Osteoblast (primary cell): ENCODE measurements at places on chromosomes 2 and 18. TPM values are rescaled to one million over a fixed set of nuclear protein-coding genes. Genes with fewer than 3 reads are reported as not detected.

GRCh38 chr2:174465327-174465726, 21.5 kb downstream of the GPR155 start:
- no peak for DNase-seq

The MALL gene
- 4.4 and 5.1 TPM in 2 replicates for total RNA-seq

DNA sequence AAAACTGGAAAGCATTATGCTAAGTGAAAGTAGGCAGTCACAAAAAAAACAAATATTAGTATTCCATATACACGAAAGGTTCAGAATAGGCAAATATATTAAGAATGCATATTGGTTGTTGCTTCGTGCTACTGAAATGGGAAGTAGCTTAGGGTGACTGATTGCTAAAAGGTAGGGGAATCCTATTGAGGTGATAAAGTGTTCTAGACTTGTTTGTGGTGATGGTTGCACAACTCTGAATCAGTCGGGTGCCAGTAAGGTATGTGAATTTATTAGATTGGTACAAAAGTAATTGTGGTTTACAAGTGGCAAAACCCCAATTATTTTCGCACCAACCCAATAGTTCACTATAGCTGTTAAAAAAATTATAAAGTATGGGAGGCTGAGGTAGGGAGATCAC, 20.7 kb downstream of the USP34 start:
- no peak for DNase-seq

DNA sequence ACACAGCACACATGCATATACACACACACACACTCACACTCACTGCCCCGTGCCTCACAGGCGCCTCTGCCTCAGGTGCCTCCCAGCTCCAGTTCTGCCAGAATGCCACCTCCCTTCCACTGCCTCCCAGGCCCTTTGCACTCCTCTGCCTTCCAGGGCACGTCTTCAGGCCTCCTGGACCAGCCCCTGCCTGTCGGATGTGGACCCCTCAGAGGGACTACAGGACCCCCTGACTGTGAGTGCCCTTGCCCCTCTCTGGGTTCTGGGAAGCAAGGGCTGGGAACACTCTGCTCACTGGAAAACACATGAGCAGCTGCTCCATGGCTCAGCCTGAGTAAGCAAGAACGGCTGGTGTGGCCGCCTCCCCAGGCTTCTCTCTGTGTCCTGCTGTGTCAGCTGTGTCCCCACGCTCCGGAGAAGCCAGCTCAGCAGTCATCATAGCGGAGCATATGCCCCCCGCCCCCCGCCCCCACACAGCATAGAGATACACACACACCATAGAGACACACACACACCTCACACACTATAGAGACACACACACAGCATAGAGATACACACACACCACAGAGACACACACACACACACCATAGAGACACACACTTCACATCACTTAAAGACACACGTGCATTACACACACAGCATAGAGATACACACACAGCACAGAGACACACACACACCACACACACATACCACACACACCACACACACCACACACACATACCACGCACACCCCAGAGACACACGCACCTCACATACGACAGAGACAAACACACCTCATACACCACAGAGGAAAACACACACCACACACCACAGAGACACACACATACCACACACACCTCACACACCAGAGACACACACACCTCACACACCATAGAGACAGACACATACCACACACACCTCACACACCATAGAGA, 271.3 kb downstream of the CYRIA start:
- no peak for DNase-seq

The GALNT14 gene
- total RNA-seq, result not detected in 2 replicates

- DNase-seq, result peak; percentile 86
Measured at GRCh38 chr18:62522178-62522503, 684 bp upstream of the ZCCHC2 start.

DNA sequence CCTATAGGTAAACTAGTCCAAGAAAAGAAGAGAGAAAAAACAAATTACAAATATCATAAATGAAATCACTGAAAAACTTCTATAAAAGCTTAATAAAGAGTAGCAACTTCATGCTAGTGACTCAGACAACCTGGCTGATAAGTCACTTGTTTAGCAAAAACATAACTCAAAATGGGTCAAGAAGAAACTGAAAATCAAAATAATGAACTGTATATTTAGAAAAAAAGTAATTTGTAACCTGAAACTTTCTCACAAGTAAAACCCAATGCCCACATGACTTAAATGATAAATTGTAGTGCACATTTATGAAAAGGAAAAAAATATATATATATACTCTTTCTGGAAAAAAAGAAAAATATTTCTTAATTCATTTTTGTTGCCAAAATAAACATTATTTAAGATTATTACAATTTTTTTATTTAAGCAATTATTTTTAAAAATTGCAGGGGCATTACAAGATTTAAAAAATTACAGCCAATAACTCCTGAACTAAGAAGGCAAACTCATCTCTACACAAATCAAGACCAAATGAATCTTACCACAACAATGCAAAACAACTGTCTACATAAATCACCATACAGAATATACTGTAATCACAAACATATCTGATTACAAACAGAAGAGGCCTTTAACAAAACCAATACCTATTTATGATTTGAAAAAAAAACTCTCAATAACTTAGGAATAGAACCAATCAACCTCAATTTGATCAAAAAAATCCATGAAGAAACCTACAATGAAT, 406.3 kb downstream of the CDH7 start:
- DNase-seq, result no peak

The AMER3 gene
- not detected in 2 replicates for total RNA-seq

- no peak for DNase-seq
Measured at GRCh38 chr2:158142568-158143332, 41.1 kb downstream of the UPP2 start.

The PRKAG3 gene
- under 0.01 and 0.29 TPM in 2 replicates for total RNA-seq

The CRYGD gene
- not detected in 2 replicates for total RNA-seq

The TTC21B gene
- total RNA-seq, result 25.7 and 29.8 TPM in 2 replicates

- no peak for DNase-seq
Measured at GRCh38 chr2:150895968-150896367, 365.7 kb downstream of the RBM43 start.

DNA sequence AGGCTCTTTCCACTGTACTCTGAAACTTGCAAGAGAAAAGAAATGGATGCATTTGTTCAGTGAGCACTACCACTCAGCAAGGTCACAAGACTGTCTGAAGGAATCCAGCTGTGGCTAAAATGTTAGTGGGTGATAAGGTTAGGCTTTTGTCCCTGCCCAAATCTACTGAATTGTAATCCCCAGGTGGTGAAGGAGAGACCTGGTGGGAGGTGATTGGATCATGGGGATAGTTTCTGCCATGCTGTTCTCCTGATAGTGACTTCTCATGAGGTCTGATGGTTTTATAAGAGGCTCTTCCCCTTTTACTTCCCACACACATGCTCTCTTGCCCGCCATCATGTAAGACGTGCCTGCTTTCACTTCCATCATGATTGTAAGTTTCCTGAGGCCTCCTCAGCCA, 68.2 kb downstream of the ZNF385B start:
- no peak for DNase-seq

- peak; percentile 67 for DNase-seq
Measured at GRCh38 chr2:23286758-23287704, 97.9 kb upstream of the KLHL29 start.

GRCh38 chr2:54261537-54261936, 5.5 kb upstream of the TSPYL6 start:
- DNase-seq, result peak; percentile 55

DNA sequence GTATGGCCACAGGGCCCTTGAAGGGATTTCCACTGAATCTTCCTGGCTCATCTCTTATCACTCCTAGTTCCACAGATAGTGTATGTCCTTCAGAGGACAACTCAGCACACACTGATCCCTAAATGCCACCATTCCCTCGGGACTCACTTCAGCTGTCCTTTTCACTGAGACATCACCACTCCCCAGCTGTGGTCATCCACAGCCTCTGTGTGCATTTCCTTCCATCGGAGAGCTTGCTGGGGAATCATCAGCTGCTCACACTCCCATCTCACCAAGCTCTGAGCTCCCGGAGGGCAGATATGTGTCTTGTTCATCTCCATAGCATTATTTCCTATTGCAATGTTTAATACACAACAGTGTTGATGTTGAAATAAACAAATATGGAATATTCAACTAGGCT, 759.5 kb downstream of the RNF144A start:
- DNase-seq, result no peak

GRCh38 chr2:161416708-161417437, 776 bp downstream of the TBR1 start:
- peak; percentile 30 for DNase-seq

- no peak for DNase-seq
Measured at GRCh38 chr18:50616484-50617048, 56.7 kb downstream of the MAPK4 start.
